Neural cell (in vitro differentiated cells): ENCODE measurements at places on chromosomes 6 and 20. TPM values are rescaled to one million over a fixed set of nuclear protein-coding genes. Genes with fewer than 3 reads are reported as not detected.

VTA1 gene
- polyA plus RNA-seq = 126 and 136 TPM in 2 replicates

NRM gene
- polyA plus RNA-seq = 7.1 and 7.5 TPM in 2 replicates

RAD21L1 gene
- polyA plus RNA-seq = not detected in 2 replicates

APOM gene
- 1.3 and 4.4 TPM in 2 replicates for polyA plus RNA-seq

ELOVL4 gene
- 43.1 and 47.9 TPM in 2 replicates for polyA plus RNA-seq

DYNLT2 gene
- 1.8 and 2.8 TPM in 2 replicates for polyA plus RNA-seq

OXT gene
- not detected in 2 replicates for polyA plus RNA-seq

RWDD2A gene
- 6.3 and 6.6 TPM in 2 replicates for polyA plus RNA-seq

VNN1 gene
- not detected in 2 replicates for polyA plus RNA-seq

HLA-DPB1 gene
- 2.3 TPM in 1 of 2 replicates, not detected in the other for polyA plus RNA-seq

ZNF184 gene
- polyA plus RNA-seq = 16.4 and 20.1 TPM in 2 replicates

TDP2 gene
- 49.0 and 53.4 TPM in 2 replicates for polyA plus RNA-seq

GPR6 gene
- polyA plus RNA-seq = 1.4 and 7.3 TPM in 2 replicates

TMC2 gene
- polyA plus RNA-seq = 0.11 and 0.66 TPM in 2 replicates

CTCFL gene
- polyA plus RNA-seq = not detected in 2 replicates

ADAT2 gene
- polyA plus RNA-seq = 3.3 and 10.8 TPM in 2 replicates

C20orf144 gene
- polyA plus RNA-seq = not detected in 2 replicates

MUC21 gene
- polyA plus RNA-seq = not detected in 2 replicates

ADGB gene
- not detected in 2 replicates for polyA plus RNA-seq

C20orf202 gene
- polyA plus RNA-seq = 0.62 and 0.84 TPM in 2 replicates

MAPK14 gene
- 18.2 and 26.6 TPM in 2 replicates for polyA plus RNA-seq

RAB32 gene
- polyA plus RNA-seq = 0.42 and 1.8 TPM in 2 replicates

FAM110A gene
- polyA plus RNA-seq = 5.8 and 8.0 TPM in 2 replicates

PHACTR3 gene
- polyA plus RNA-seq = 1.3 and 1.6 TPM in 2 replicates

CD109 gene
- 0.07 and 0.16 TPM in 2 replicates for polyA plus RNA-seq

CCN6 gene
- not detected in 2 replicates for polyA plus RNA-seq

BMP2 gene
- polyA plus RNA-seq = 0.68 and 1.1 TPM in 2 replicates

NOX3 gene
- polyA plus RNA-seq = 0.11 TPM in 1 of 2 replicates, not detected in the other

TAAR1 gene
- not detected in 2 replicates for polyA plus RNA-seq

KIF25 gene
- polyA plus RNA-seq = not detected in 2 replicates

TFAP2D gene
- polyA plus RNA-seq = not detected in 2 replicates

TP53TG5 gene
- polyA plus RNA-seq = not detected in 2 replicates

EDN1 gene
- 2.2 and 2.7 TPM in 2 replicates for polyA plus RNA-seq

FAM217A gene
- not detected in 2 replicates for polyA plus RNA-seq

TFAP2B gene
- not detected in 2 replicates for polyA plus RNA-seq

SDC4 gene
- polyA plus RNA-seq = 0.24 TPM in 1 of 2 replicates, not detected in the other

NKAIN4 gene
- 11.2 and 18.7 TPM in 2 replicates for polyA plus RNA-seq

MOG gene
- polyA plus RNA-seq = not detected in 2 replicates

PMEPA1 gene
- polyA plus RNA-seq = 3.3 and 5.0 TPM in 2 replicates

PIGT gene
- 24.3 and 29.1 TPM in 2 replicates for polyA plus RNA-seq

NTSR1 gene
- polyA plus RNA-seq = 0.05 and 0.22 TPM in 2 replicates

PSORS1C1 gene
- not detected in 2 replicates for polyA plus RNA-seq

SCRT2 gene
- polyA plus RNA-seq = 2.5 and 3.8 TPM in 2 replicates
